ENCODE measurements at places on chromosomes 6 and 20.
A peak's percentile ranks its signal among the peaks of the same experiment; 100 is the strongest.

DNA sequence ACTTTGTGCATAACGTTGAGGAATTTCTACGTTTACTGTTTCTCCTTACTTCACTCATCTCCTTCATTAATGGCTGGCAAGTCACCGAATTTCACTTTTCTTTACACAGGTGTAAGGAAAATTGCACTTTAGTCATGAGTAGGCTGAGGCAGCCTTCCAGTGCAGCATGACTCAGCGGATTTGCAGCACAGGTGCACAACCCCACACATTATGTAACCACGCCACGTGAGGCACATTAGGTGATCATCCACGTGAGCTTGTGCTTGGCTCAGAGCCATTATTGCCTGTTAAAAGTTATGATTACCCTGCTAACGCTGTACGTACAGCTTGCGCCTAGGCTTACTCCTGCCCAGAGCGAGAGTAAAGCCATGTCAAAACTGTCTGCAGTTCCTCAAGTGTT lies 158.8 kb downstream of the NKAIN2 start:
- DNase-seq, result no peak

DNA sequence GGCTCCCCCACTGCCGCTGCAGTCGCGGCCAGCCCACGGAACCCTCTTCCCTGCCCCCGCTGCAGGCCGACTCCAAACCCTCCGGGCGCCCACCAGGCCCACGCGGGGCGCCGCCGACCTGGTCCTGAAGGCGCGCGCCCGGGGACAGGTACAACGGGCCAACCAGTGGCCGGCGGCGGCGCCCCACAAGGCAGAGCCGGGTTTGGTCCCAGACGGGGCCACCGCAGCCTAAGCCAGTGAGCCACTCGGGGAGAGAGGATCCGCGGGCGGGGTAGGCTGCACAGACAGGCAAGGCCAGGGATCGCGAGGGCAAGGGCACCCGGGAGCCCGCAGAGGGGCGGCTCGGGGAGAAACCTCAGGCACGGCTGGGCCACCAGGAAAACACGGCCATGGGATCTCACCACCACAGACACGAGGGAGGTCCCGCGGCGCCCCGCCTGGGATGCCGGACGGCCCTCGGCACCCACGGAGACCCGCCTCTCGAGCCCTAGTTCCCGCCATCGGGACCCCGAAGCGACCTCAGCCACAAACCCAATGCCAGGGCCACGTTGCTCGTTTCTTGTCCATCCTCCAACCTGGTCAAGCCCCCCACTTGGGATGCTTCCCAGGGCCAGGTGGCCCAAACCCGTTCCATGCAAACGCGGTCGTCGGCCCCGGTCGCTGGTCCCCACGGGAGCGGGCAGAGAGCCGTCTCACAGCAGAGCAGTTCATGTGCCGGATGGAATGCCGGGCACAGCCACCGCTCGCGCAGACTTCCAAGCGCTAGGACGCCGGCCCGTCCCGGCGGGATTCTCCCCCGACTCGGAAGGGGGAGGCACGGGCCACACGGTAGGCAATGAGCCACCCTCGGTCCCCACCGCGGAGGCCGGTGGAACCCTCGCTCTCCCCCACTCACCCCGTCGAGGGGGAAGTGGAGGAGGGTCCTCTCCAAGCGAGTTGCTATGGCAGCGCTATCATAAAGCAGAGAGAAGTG lies 1956.6 kb upstream of the DEFB115 start:
- no peak for DNase-seq

GRCh38 chr6:28001751-28002150 lies 44.7 kb downstream of the OR2B6 start:
- DNase-seq, result no peak

DNA sequence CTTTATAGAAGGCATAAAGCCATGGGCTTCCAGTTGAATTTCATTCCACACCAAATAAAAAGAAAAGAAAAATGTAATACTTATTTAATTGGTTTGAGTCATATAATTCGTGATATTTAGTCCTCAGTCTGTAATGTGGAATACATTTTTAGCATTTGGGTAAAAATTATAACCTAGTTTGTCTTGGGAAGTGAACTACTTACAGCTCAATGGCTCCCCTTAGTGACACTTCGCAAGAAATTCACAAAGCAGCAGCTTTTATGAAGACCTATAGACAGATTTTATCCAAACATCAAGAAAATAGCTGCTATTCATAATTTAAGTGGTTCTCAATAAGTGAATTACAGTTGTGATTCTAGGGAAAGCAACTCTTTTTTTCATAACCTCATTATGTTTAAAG lies 72.1 kb downstream of the RSPO3 start:
- DNase-seq, result peak; percentile 13

GRCh38 chr20:34095825-34096224 lies 16.2 kb downstream of the EIF2S2 start:
- no peak for DNase-seq
